Astrocyte of the spinal cord (primary cell): ENCODE measurements at places on chromosomes 13 and 19.

DNA sequence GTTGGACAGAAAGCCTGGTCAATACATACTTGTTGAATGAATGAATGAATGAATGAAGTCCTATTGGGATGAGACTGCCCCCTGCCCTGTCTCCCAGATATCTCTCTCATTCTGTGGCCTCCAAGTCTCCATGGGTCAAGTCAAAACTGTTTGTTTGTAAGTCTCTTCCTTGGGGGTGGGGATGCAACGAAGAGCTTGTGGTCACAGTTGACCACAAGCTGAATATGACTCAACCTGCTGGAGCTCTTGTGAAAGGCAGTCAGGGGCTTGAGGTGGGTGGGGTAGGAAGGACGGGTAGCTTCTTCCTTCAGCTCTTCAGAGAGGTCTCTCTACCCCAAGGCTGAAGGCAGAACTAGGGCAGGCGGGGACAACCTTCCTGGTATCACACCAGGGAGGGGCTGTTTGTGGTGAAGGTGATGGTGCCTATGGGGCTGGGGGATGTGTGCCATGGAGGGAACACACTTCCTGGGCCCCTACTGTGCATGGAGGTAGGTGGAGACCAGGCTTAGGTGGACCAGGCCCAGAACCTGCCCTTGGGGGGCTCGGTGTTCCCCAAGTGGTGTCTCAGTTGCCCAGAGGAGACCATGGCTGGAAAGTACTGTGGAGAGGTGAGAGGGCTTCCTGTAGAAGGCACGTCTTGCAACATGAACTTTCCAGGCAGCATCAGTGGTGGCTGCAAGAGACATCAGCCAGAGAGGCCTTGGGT is 8.0 kb downstream of the MYO1F start:
- peak; percentile 96 for DNase-seq

GRCh38 chr13:103022336-103022735 is 43.9 kb downstream of the SLC10A2 start:
- no peak for DNase-seq

GRCh38 chr19:4103080-4103433 is 20.9 kb downstream of the MAP2K2 start:
- no peak for DNase-seq

DNA sequence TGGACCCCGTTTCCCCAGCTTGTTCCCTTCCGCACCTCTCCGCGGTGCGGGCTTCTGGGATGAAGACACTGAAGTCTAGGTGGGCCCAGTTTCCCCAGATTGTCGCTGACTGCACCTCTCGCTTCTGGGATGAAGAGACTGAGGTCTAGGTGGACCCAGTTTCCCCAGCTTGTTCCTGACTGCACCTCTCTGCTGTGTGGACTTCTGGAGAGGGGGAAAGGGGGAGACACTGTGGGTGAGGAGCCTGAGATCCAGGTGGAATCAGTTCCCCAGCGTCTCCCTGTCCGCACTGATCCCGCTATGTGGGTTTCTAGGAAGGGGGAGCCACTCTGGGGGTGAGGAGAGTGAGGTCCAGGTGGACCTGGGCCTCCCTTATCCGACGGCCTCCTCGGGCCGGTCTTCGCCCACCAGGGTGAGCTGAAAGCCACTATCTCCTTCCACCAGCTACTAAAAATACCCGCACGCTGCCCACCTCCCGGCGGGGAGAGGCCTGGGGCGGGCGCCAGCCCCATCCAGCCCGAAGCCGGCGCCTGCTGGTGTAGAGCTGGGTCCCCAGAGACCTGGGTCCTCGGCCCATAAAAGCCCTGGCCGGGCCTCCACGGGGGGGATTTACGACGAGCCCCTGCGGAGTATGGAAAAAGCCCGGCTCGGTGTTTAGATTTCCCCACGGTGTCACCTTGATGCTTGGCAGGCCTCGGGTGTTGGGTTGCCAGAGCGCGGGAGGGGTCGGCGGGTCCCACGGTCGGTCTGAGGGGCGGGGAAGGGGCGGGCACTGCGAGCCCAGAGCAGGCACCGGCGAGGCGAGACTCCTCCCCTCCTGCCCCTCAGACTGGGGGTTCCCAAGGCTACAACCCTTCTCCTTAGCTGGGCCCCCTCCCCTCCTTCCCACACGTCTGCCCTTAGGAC is 10.6 kb downstream of the FUT6 start:
- no peak for DNase-seq

DNA sequence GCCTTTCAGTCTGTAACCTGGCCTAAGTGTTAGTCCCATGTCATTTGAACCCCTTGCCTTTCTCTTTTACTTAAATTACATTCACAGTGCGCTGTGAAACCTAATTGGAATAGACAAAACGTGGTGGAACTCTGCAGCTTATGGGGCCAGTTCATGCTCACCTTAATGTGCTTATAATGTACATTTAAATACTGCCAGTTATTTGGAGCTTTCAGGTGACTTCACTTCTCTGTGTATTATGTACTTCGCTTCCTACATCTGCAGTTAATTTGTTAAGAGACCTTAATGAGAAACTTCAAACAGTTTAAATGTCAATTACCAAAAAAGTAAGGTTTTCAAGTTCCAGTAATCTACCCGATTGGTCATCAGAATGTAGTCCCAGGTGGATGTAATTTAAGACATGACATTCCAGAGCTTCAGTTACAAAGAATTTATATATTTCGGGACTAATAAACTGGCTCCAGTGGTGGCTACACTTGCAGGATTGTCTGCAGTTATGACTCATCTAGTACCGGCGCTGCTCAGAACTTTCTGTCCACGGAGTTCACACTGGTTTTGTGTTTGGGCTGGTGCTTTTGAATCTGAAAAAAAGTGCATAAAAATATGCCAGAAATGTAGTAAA is 125.3 kb downstream of the TM9SF2 start:
- peak; percentile 54 for DNase-seq

GRCh38 chr13:90613076-90613795 is 734.3 kb upstream of the MIR17HG start:
- DNase-seq, result no peak
